Fibroblast of mammary gland (primary cell): ENCODE measurements at places on chromosomes 11 and 22.

- no peak for DNase-seq
These were observed 944.6 kb downstream of the NTM start for GRCh38 chr11:132314911-132315455.

- no peak for DNase-seq
These were observed 171.0 kb downstream of the NELL1 start for GRCh38 chr11:20840341-20840740.

DNA sequence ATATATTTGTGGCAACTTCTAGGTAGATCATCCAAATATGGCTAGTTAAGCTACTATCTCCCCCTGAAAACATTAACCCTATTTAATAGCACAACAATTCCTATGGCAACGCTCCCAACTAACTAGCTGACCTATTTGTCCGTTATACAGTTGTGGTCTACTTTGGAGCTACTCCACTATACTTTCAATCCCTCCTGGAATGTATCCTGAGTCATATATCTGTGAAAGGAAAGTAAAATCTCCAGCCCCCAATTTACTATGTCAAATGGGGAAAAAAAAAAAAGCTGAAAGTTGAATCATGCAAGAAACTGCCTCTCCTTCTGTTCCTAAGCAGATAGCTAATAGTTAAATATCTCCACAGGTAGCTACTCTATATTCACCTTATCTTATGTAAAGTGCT is 128.5 kb downstream of the CD44 start:
- peak; percentile 87 for DNase-seq

DNA sequence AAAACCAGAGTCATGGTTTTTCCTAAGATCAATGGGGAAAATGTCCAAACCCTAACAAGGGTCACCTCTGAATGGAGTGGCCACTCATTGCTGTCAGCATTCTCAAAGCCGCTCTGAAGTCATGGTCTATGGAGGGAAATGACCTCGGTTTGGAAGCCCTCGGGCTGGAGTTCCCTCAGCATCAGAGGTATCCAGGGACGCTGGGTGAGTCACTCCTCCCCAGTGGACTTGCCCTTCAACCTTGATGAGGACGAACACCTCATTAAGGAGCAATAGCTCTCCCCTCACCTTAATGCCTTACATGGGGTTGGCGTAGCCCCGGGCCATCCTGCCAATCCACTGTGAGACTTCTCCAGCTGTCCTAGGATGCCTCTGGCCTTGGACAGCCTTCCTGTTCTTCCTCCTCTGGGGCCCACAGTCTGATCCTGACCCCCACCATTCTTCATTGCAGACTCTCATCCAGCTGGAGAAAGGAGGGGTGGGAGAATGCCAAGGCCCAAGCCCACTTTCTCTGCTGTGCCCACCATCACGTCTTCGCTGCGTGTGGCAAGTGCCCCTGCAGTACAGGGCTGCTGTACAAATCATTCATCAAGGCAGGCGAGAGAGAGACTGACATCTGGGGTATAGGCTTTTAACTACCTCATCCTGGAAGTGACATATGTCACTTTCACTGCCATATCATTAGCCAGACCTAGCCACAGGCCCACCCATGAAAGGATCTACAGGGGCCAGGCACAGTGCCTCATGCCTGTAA is 25.4 kb upstream of the MYH9 start:
- no peak for DNase-seq

GRCh38 chr11:40602866-40603552 is 856.4 kb downstream of the LRRC4C start:
- no peak for DNase-seq

DNA sequence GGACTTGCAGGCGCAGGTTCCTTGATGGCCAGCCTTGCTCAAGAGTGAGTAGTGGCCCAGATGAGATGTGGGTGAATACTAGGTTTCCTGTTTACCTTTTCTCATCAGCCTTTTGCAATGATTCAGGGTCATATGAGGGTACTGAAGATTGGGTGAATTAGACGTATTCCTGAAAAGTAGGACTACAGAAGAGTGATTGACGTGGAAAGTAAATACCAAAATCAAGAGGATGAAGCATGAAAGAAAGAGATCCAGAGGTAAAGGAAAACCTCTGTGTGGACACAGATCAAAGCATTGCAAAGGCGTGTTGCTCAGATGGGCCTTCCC is 59.9 kb downstream of the CYB5R2 start:
- DNase-seq, result no peak

DNA sequence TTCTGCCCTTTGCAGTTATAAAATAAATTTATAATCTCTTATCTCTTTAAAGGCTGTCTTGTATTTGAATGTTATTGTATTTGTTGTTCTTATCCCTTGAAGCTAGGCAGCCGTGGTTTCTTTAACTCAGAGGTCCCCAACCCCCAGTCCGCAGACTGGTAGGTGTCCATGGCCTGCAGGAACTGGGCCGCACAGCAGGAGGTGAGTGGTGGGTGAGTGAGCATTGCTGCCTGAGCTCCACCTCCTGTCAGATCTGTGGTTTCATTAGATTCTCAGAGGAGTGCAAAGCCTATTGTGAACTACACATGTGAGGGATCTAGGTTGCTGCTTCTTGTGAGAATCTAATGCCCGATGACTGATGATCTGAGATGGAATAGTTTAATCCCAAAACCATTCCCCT is 380.0 kb upstream of the CCDC90B start:
- no peak for DNase-seq

- DNase-seq, result no peak
These were observed 1.2 kb downstream of the VEGFB start for GRCh38 chr11:64235437-64236161.

GRCh38 chr11:133228471-133229329 is 303.6 kb downstream of the OPCML start:
- DNase-seq, result no peak

DNA sequence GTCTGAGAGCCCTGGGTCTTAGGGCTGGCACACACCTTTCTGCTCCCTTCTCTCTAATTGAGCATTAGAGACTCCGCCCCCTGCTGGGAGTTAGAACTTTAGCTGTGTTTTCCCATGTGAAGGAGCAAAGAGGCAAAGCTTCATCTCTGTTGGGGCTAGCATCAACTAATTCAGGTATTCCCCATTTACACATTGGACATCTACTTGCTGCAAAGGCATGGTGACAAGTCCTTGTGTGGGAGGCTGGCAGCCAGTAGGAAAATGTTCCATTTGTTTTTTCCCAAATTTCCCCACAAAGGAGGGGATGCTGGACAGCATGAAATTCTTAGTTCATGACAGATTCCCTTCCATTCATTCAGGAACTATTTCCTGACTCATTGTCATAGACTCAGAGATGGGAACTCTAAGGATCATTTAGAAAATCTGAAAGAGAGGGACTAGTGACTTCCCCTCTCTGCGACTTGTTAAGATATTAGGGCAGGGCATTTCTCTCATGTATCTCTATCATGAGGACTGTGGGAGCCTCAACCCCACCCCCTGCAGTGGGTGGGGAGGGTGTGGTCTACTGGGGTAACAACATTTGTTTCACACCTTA is 3.6 kb downstream of the CD44 start:
- peak; percentile 80 for DNase-seq

GRCh38 chr11:75728992-75729391 is 11.4 kb downstream of the MOGAT2 start:
- DNase-seq, result no peak

DNA sequence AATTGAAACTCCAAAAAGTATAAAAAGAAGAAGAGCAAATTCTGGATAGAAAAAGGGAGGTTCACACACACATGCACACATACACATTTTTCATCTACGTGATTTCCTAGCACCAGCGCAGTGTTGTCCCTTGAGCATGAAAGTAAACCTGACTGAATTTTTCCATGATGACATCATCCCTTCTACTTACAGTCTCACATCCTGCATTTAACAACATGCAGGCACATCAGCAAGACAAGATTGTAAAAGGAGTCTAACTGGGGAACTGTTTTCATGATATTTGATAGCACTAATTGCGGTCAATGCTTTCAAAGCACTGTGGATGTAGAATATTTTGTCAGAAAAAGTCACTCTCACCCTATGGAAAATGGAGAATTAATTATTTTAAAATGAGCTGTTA is 36.6 kb downstream of the GAS2 start:
- peak; percentile 22 for DNase-seq

DNA sequence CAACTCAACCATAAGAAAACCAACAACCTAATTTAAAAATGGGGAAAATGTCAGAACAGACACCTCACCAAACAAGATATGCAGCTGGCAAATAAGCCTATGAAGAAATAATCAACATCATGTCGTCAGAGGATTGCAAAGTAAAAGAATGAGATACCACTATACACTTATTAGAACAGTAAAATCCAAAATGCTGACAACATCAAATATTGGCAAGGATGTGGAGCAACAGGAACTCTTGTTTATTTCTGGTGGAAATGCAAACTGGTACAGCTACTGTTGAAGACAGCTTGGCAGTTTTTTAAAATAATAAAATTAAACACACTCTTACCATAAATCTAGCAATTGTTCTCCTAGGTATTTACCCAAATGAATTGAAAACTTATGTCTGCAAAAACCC is 140.7 kb upstream of the B3GAT1 start:
- no peak for DNase-seq

- DNase-seq, result no peak
These were observed 546.0 kb upstream of the CCDC179 start for GRCh38 chr11:23406131-23406819.

GRCh38 chr11:76721755-76722677 is 51.5 kb upstream of the LRRC32 start:
- peak; percentile 74 for DNase-seq

DNA sequence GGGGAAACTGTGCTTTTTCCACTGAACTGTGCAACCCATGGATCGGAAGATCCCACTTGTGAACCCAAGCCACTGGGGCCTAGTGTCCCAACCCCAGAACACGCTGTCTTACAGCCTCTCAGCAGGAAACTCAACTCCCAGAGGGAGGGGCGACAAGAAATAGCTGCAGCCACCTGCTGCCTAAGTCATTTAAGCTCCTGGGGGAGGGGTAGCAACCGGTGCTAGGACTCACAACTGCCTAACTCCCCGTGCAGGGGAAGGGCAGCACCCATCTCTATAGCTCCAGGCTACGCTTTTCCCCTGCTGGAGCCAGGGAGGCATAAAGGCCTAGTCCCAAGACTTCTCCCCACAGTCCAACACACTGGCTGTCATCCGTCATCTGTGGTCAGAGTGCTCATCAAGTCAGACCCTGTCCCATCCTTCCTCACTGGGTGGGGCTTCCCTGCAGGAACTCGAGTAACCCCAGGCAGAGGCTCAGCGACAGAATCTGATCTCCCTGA is 363.0 kb downstream of the LUZP2 start:
- DNase-seq, result no peak

DNA sequence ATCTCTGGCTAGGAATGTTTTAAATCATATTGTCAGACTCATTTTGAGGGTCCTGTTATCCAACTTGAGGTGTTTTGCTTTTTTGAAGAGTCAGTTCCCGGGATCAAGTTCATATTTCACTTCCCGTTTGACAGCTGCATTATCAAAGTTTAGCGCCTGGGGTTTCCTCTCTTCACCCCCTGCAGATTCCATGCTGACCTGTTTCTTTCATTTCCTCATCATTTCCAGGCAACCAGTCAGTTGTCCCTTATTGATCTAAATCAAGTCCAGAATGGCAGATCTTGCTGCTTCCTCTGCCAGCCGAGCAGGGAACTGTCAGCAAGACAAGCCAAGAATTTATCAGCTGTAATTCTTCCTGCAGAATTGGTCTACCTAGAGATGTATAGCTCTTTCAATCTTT is 197.6 kb upstream of the SYN3 start:
- DNase-seq, result no peak

DNA sequence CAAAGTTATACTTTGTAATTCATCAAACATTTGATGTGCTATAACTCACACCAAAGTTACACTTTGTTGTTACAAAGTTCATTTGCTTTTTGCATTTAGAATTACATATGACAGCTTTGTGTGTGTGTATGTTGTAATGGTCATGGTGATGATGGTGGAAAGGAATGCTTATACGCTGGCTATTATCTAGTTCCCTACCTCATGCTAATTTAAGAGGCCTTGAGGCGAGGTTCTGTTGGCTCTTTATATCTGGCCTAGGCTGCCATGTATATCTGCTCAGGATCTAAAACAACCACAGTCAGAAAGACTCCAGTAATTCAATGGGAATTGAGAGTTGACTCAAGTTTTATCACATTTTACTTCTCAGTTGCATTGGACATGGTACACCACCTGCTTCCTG is 123.4 kb downstream of the SLC17A6 start:
- peak; percentile 14 for DNase-seq

- DNase-seq, result no peak
These were observed 133.9 kb downstream of the PLEKHA7 start for GRCh38 chr11:16880184-16880801.

DNA sequence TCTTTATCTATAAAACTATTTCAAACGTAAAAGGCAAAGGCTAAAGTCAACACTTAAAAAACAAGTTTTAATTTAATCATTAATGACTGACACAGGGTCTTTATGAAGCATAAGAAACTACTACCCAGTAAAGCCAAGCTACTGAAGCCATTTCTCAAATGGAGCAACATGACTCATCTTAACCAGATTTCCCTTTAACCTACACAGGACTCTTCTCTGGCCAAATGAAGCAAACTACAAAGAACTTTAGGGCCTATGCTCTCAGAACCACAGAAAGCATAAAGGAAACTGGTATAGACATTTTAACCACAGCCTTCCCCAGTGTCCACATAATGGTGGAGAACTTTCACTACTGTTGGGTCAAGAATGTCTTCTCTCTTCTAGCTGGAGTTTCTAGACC is 34.7 kb downstream of the ALG9 start:
- DNase-seq, result peak; percentile 83
